GF-D8 (cell line): ENCODE measurements at places on chromosomes 5 and 9.

DNA sequence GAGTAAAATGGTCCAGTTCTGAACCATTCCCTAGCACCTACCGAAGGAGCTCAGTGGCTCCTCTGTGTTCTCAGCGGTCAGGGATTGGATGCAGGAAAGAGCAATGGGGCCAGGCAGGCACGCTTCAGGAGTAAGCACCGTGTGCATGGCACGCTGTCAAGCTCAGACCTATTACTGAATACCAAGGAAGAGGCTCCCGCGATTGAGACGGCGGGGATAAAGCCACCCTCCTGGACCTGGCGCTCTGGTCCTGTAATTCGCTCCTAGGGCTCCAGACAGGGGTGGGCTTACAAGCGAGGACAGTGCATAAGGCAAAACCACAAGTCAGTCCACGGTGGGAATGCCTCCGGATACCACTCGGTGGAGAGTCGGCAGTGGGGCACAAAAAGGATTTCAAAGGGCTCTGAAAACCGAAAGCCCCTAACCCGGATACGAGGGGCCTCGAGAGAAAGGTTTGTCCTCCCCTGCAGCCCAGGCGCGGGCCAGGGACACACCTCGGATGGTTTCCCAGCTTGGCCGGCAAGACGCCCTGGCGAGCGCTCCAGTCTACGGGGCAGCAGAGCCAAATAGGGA is 988 bp downstream of the OXCT1 start:
- DNase-seq = no peak

DNA sequence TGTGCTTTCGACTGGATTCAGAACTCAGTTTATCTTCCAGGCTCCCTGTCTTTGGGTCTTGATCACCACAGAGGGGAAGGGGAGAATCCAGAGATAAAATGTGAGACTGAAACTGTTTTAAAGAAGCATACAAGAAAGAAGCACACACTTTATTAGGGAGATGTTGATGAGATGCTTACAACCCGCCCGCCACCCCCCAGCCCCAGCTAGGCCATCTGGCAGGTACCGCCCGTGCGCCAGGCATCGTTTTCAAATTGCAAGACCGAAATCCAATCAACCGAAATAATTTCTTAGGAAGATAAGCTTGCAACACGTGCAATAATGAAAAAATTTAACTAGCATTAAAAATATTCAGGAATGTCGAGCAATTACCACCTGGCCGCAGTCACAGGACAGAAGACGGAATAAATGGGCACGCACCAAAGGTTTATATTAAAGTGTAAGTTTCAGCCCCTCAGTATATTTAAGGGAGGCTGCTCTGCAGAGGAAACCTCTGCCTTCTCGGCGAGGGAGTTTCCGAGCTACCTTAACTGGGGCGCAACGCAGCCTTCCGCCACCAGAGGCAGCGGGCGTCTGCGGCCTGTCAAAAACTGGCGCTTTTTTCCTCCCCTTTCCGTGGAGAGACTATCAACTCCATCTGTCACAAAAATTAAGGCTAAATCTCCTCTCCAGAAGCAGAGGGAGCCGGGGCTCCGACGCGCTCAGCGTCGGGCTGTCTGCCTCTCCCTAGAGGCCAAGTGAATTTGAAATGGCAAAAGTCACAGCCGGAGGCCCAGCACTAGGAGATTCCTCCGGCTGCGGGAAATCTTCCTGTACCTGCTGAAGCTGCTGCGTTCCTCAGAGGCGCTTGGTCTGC is 996 bp upstream of the GAS1 start:
- DNase-seq = peak; percentile 8

- DNase-seq = no peak
Measured at GRCh38 chr5:174895360-174895759, 171.0 kb downstream of the MSX2 start.

DNA sequence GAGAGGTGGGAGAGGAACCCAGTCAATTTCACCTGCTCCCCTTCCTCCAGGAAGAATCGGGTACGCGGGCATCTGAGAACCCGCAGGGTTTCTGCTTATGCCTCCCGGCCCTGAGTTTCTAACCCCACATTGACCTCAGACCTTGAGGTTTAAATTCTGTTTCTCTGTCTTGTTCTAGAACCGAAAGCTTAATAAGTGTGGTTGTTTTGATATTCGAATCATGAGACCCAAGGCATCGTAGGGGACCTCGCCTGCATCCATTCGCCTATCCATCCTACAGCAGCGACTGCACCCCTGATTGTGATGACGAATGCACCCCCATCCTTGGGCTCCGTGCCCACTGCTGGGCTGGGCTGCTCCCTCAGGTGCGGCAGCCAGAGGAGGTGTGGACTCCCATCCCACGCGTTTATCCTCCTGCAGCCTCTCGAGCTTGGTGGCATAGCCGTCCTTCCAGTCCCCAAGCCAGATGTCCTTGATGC is 80.8 kb upstream of the IER5L start:
- no peak for DNase-seq

GRCh38 chr5:162037431-162037830 is 30.1 kb upstream of the GABRG2 start:
- DNase-seq = no peak
